ENCODE measurements at places on chromosomes 3 and 15.

- DNase-seq, result no peak
Observed at GRCh38 chr3:136658946-136659682, 93.1 kb downstream of the STAG1 start.

DNA sequence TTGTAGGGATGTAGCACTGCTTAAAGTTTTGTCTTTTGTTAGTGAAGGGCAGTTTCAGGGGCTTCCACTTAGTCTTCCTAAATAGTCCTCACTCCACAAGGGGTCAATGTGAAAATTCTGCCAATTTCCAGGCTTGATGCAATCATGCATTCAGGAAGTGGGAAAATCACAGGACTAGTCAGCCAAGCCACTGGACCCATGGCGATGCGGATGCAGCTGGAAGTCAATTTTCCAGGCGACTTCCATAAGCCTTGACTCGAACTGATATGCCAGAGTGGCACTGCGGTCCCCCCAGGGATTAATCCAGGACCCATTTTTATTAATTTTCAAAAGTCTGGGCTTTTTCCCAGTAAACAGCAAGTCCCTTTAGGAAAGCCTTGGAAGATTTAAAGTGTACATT lies 26.1 kb downstream of the GBE1 start:
- DNase-seq, result no peak

DNA sequence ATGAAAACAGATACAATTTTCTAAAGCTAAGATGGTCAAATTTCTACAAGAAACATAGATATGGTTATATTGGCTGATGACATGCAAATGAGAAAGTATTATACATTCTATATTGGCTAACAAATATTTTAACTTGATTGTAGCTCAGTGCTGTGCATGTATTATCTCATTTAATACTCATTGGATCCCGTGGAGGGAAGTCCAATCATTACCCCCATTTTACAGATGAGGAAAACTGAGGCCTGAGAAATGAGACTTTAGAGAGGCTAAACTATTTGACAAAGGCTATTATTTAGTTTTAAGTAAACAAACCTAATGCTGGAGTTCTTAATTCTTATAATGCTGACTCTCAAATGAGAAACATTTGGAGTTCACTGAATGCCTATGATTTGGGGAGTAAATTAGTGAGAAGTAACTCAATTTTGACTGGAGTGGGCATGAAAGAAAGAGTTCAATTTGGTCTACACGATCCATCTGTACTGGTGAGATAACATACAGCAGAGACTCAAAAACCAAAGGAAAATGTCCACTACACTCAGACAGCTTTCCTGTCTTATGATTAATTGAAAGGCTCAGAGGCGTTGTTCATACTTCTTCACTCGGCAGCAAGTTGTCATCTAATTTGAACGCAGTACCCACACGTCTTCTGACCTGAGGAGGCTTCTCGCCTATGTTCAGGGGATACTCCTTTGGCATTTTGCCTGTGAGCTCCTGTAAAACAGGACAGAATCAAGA lies 72.2 kb upstream of the LMOD3 start:
- DNase-seq, result no peak

DNA sequence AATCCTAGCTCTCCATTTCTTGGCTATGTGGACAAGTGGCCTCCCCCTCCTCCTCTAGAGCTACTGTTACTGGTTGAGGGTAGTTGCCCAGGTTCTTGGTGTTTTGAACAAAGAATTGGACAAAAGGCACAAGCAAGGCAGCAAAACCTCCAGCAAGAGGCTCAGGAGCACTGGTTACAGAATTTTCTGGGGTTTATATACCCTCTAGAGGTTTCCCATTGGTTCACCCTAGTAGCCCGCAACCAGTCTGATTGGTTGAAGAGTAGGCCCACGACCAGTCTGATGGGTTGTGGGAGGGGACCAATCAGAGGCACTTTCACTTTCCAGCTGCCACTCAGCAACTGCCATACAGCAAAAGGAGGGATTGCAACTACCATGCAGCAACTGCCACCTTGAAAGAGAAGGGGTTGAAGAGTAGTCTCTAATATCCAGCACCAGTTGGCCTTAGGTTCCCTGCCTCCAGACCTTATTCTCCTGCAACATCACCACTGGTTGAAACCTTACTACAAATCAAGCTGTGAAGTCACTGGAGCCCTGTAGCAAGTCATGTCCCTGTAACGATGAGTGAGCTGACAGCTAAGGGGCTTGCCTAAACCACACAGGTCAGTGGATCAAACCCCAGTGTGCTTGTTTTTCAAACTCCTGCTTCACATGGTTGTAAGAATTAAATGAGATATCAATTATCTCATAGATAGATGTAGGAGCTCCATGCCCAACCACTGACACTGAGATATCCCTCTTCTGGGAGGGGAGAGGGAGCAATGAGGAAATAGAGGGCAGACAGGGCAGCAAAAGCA lies 2.9 kb upstream of the C15orf39 start:
- DNase-seq, result no peak

GRCh38 chr3:144308396-144308795 lies 336.8 kb downstream of the DIPK2A start:
- no peak for DNase-seq

GRCh38 chr3:78481050-78481449 lies 1286.7 kb downstream of the ROBO1 start:
- DNase-seq, result no peak

- DNase-seq, result no peak
Observed at GRCh38 chr15:36796161-36796560, 216.7 kb downstream of the CDIN1 start.

GRCh38 chr15:68387381-68388143 lies 44.4 kb downstream of the ITGA11 start:
- no peak for DNase-seq

DNA sequence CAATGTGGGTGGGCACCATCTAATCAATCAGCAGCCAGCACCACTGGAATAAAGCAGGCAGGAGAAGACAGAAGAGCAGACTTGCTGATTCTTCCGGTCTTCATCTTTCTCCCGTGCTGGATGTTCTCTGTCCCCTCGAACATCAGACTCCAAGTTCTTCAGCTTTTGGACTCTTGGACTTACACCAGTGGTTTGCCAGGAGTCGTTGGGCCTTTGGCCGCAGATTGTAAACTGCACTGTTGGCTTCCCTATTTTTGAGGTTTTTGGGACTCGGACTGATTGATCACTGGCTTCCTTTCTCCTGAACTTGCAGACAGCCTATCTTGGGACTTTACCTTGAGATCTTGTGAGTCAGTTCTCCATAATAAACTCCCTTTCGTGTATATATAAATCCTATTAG lies 292.8 kb downstream of the BCHE start:
- no peak for DNase-seq

- DNase-seq, result no peak
Observed at GRCh38 chr3:191244242-191244867, 45.3 kb downstream of the OSTN start.

DNA sequence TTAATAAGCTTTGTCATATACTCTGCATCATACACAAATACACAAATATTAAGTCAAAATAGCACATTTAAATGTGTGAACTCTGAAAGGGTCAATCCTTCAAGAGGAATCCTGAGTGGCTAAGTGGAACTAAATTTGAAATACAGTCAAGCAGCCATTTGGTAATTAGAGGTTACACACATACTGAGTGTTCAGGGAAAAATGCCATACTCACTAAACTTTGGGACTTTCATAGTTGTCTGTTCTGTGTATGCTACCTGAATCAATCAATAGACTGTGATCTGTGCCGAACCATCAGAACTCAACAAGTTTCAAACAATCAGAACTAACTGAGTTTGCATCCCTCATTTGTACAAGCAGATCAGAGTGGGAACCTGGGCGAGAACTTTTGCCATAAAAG lies 15.3 kb downstream of the ANKRD28 start:
- no peak for DNase-seq

- DNase-seq, result no peak
Observed at GRCh38 chr3:27479806-27480543, 4.2 kb downstream of the SLC4A7 start.

- DNase-seq, result peak; percentile 19
Observed at GRCh38 chr15:29568840-29569532, 253.3 kb downstream of the TJP1 start.

Data from NCI-H1930 (cell line).